ENCODE measurements at places on chromosomes 3 and 15.

DNA sequence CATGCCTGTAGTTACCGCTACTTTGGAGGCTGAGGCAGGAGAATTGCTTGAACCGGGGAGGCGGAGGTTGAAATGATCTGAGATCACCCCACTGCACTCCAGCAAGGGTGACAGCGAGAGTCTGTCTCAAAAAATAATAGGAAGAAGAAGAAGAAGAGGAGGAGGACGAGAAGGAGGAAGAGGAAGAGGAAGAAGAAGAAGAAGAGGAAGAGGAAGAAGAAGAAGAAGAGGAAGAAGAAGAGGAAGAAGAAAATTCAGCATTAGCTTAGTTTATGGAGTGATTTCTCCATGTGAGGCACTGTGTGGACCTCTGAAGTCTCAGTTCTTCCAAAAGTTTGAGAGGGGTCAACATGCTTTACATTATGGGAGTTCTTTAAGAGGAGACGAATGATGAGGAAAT lies 17.4 kb upstream of the MEGF11 start:
- no peak for DNase-seq

GRCh38 chr3:4825436-4826236 lies 153.6 kb upstream of the BHLHE40 start:
- no peak for DNase-seq

DNA sequence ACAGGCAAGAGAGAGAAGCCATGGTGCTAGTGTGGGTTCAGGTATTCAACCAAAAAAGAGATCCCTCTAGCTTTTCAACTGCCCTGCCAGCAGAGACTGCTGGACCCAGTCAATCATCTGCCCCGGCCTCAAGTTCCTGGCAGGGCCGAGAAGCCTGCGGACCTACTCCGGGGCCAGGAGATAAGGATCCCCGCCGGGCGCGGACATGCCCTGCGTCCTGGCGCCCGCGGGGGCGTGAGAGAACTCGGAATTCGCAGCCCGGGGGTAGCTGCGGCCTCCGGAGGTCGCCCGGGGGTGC lies 821 bp upstream of the MAGI1 start:
- no peak for DNase-seq

- DNase-seq = no peak
Measured at GRCh38 chr3:81440661-81441060, 320.8 kb downstream of the GBE1 start.

GRCh38 chr3:119401503-119402440 lies 61.6 kb downstream of the TMEM39A start:
- no peak for DNase-seq

- DNase-seq = no peak
Measured at GRCh38 chr3:60456180-60456579, 795.1 kb downstream of the FHIT start.

DNA sequence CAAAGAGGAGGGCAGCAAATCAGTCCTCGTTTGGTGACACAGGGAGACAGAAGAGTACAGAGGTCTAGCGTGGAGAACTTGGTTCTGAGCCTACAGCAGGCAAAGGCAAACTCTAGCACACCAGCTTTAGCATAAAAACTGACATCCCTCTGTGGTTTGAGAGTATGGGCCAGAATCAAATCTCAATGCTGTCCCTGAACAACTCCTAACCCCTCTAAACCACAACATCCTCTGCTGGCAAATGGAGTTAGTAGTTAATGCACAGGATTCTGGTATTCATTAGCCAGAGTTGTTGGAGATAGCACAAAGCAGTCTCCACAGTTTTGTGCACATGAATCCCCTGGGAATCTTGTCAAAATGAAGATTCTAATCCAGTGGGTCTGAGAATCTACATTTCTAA lies 315.8 kb downstream of the NTRK3 start:
- no peak for DNase-seq

DNA sequence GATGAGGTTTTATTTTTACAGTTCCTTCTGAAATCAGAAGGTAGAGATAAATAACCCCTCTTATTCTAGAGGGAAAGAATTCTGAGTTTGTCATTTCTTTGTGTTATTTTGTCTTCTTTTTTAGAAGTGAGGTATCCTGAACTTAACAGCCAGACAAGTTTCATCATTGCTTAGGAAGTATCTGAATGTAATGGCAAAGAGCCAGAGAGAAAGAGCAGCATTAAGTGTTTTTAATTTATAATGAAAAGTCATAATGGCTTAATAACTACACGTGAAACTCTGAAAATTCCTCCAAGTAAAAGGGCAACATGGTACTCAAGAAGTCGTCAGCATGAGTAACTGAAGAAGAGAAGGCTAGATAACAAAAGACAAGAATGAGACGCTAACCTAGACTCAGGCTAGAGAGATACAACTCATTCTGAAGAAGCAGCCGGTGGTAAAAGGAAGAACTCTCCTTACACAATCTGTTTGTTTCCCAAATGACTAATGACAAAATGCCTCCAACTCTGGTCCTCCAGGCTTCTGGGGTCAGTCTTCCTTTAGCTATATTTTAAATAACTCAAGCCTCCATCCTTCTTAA lies 116.2 kb upstream of the NECTIN3 start:
- DNase-seq = no peak

DNA sequence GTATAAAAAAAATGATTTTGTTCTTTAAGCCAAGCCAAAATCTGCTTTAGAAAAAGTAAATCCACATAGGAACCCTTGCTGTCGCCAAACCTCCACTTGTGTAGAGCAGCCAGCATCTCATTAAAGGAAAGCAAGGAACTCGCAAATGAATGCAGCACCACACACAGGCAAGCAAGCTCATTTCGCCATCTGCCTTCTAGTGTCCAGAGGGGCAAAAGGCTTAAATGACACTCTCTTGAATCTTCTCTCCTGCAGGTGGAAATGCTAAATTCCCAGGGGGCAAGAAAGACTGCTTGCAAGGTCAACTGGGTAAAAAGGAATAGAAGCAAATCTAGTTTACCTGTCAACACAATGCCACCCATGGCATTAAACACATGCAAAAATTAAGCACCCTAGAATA lies 2.4 kb downstream of the MB21D2 start:
- DNase-seq = no peak

GRCh38 chr3:107407355-107407754 lies 30.1 kb downstream of the CCDC54 start:
- no peak for DNase-seq

DNA sequence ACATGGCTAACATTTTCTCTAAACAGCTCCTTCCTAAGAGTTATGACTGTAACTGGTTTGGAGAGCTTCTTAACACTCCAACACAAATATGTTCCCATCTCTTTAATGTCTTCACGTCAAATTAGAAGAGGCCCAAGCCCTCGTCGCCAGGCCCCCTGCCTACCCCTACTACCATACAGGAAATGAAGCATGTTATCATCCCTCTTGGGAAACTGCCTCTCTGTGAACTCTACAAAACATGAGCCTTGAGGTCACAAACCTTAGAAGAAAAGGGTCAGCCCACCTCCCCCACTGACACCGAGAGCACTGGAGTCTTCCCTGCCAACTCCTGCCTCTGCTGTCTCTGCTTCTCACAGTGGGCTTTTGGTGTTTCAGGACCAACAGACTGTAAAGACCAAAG lies 243.1 kb upstream of the STT3B start:
- no peak for DNase-seq

- no peak for DNase-seq
Measured at GRCh38 chr3:113546414-113546893, 14.1 kb downstream of the SIDT1 start.

Data from stimulated activated CD4-positive, alpha-beta T cell treated with anti-CD3 and anti-CD28 coated beads, Interleukin-1b, Interleukin-23, amount 100 ng/mL, for 24 hours (primary cell).